Activated T-cell treated with anti-CD3 and anti-CD28 coated beads, Interleukin-2, amount 50 U/mL, for 24 hours (primary cell): ENCODE measurements at places on chromosomes 11 and 22.

GRCh38 chr11:64276653-64277431, 7.6 kb downstream of the BAD start:
- no peak for DNase-seq

GRCh38 chr11:86403458-86403857, 28.8 kb downstream of the CCDC81 start:
- no peak for DNase-seq

GRCh38 chr11:117919781-117920221, 9.4 kb downstream of the TMPRSS13 start:
- DNase-seq = peak; percentile 31

DNA sequence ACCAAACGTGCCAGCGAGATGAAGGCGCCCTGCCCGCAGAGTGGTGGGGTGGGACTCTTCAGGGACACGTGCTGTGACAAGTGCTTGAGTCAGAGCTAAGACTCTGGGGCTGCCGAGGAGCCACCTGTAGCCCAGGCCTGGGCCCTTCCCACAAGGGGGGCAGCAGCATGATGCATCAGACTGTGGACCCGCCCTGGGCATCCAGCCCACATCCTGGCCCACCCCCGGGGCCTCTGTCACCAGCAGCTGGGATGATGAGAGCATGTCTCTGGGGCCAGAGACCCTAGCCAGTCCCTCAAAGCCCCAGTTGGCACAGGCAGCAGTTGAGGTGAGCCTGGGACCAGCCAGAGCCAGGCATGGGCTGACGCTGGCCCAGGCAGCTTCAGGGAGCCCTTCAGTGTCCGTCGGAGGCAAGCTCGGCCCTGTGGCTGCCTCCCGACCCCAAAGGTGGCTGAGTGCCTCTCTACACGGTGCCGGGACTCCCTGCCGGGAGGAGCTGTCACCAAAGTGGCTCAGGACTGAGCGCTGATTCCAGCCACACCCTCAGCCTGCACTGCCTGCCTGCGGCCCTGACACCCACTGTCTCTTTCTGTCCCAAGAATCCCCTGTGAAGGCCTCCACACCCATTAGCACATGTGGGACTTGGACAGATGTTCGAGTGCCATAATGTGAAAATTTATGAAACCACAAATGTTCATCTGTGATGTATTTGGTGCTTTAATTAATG, 41.3 kb downstream of the CDKN1C start:
- no peak for DNase-seq

GRCh38 chr22:35540595-35541253, at the start of gene RASD2:
Gene RASD2, plus strand, starts transcription at chr22:35540831. Its CDS starts 5,979 bp downstream, at chr22:35546810.
- no peak for DNase-seq
